ENCODE measurements at places on chromosomes 3 and 15.
A peak's percentile ranks its signal among the peaks of the same experiment; 100 is the strongest.

DNA sequence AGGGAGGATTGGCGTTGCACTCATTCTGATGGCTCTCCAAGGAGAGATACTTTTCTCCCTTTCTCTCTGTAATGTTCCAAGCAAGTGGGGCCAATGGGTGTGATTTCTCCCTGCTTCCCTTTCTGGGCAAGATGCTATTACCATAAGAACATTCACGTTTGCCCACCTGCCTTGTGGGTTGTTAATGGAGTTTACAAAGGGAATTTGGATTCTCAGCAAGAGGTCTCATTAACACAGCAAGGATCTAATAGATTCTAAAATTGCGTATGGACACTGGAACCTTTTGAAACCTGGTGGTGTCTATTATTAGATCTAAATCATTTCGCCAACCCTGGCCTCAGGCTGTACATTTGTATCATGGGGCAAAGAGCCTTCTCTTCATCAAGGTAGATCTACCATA is 74.1 kb downstream of the SLCO3A1 start:
- DNase-seq = no peak

- DNase-seq = no peak
Measured at GRCh38 chr3:129344540-129345220, 66.0 kb downstream of the HMCES start.

GRCh38 chr3:44954962-44955361 is 21.0 kb downstream of the ZDHHC3 start:
- DNase-seq = no peak

DNA sequence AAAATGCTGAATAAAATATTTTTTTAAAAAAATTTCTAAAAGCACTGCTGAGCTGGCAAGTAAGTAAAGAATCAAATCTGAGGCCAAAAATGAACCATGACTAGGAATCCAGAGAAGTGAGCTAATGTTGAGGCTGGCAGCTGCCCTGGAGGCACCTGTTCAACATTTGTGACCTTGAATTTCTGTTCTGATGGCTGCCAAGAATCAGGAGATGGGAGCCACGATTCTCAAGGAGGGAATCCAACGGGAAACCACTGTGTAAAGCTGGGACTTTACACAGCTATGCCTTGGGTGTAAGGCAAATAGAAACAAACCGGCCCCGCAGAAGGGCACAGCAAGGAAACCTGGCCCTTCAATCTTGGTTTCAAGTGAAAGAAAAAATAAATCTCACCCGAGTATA is 22.7 kb downstream of the HEG1 start:
- no peak for DNase-seq

GRCh38 chr15:92806763-92807162 is 93.4 kb upstream of the CHD2 start:
- no peak for DNase-seq

DNA sequence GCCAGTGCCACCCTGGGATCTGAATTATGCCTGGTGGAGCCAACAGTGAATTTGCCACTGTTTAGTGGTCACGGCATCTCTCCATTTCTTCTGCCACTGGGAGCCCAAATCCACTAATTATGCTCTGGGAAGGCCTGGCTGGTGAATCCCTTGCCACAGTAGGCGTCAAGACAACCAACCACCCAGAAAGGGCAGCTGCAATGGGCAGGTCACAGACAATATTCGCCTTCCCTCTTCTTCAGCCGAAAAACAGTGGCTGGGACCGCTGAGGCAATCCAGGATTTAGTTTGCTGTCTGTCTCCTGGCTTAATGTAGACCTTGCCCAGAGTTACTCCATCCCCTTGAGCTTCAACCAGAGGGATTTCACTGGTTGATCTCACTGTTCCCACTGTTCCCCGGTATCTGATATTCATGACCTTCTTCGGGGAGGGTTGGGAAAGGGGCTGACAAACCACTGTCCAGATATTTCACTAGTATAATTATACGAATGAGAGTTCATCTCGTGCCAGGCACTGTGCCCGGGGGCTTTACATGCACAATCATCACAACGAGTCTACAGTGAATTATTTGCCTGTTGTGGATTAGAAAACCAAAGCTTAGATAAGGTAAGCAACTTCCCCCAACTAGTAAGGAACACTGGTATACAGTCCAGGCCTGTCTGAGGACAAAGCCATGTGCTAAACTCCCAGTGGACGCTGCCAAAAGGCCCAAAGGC is 49.9 kb upstream of the RAB6B start:
- no peak for DNase-seq

GRCh38 chr3:98964784-98965183 is 63.3 kb upstream of the DCBLD2 start:
- DNase-seq = no peak

DNA sequence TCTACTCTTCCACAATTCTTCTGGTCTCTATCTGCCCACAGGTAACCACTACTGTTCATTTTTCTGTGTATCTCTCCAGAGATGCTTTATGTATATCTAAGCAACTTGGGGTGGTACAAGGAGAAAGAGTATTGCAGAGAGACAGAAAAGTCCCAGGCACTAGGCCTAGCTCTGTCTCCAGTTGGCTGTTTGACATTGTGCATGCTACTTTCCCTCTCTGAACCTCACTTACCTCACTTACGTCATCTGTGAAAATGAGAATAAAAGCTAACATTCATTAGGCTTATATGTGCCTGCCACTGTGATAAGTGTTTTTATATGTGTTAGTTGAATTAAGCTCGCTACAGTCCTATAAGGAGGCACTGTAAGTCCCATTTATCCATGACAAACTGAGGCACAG is 76.7 kb upstream of the RNU6-1 start:
- DNase-seq = no peak

- DNase-seq = no peak
Measured at GRCh38 chr3:78398401-78398800, 1358.5 kb downstream of the ROBO2 start.

DNA sequence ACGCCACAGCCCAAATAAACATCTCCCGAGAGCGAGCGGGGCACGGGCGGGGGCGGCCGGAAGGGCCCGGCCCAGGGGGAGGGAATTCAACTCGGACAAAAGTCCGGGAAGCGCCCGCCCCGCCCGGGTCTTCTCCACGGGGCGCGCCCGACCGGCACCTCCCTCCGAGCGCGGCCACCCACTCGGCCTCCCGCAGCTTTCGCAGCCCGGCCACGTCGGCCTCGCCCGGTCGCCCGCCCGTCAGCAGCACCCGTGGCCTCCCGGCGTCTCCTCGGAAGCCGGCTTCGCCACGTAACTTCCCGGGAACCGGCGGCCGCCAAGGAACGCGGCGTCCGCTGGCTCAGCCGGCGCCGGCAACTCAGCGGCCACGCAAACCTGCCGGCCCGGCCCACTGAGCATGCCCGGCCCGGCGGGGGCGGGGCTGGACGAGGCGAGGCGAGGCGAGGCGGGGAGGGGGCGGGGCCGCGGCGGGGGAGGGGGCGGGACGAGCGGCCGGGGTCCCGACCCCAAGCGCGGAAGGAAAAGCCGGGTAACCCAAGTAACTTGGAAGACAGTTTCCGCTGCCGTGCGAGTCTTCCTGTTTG is at the start of gene TJP1:
TJP1 (minus strand) TSS at position 369 of the 584 bp plus-strand sequence. CDS start 440 bp downstream, outside the sequence.
- DNase-seq = peak; percentile 93

GRCh38 chr3:136929977-136930670 is 27.7 kb upstream of the IL20RB start:
- no peak for DNase-seq

DNA sequence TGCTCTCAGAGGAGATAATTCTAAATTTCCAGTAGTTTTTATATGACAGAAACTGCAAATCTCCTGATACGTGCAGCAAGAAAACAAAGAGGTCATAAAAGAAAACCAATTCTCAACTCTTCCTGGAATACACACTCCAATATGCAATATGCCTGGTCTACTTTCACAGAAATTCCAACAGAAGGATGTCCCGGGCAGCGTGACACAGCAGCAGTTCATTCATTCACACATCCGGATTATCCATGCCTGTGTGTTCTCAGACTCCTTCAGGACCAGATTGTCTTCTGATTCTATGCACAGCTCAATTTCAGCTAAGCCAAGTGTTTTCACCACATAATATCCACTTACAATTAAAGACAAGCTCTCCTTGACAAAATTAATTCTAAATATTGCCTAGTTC is 64.3 kb downstream of the FBN1 start:
- no peak for DNase-seq

GRCh38 chr3:163384383-163384782 is 1693.9 kb downstream of the SI start:
- no peak for DNase-seq

- DNase-seq = no peak
Measured at GRCh38 chr3:184003187-184003967, 14.3 kb downstream of the ABCC5 start.

DNA sequence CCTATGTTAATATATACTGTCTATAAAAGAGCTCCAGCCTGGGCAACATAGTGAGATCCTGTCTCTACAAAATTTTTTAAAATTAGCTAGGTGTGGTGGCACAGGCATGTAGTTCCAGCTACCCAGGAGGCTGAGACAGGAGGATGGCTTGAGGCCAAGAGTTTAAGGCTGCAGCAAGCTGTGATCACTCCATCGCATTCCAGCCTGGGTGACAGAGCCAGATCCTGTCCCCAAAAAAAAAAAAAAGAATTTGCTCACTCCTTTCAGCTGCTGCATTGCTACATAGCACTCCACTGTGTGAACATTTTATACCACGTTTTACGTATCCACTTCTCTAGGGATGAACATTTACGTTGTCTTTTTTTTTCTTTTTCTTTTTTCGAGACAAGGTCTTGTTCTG is 6.0 kb upstream of the TSEN2 start:
- no peak for DNase-seq

DNA sequence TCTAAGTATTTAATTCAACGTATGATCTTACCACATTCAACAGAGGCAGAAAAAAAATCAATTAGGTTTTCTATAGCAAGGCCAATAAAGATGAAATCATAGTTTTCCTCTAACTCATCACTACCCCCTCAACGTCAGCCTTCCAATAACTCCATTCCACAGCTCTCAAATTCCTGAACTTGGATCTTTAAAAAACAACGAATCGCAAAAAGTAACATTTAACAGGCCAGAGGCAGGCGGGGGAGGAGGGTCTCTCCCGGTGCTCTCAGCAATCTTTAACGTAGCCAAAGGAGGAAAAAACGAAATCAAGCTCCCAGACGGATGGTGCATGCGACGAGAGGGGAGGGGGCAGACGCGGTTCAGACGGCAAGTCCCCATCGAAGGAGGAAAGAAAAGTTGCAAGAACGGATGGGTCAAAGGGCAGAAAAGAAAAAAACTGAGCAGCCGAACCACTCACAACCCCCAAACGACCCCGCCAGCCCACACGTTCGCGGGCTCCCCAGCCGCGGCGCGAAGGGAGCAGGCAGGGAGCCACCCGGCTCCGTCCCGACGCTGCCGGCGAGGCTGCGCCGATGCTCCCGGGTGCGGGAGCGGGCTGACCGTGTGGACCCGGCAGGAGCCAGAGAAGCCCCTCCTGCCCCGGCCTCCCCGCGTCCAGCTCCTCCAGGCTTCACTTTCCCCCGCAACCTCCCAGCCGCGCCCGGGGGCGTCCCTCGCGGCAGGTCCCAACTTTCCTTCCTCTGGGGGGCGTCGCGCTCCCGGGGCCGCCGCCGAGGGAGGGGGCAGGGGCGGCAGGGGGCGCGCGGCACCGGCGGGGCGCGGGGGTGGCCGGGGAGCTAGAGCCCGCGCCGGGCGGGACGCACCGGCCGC is 703 bp downstream of the PEAK1 start:
- DNase-seq = peak; percentile 85

- no peak for DNase-seq
Measured at GRCh38 chr3:178002113-178002512, 534.1 kb upstream of the KCNMB2 start.

DNA sequence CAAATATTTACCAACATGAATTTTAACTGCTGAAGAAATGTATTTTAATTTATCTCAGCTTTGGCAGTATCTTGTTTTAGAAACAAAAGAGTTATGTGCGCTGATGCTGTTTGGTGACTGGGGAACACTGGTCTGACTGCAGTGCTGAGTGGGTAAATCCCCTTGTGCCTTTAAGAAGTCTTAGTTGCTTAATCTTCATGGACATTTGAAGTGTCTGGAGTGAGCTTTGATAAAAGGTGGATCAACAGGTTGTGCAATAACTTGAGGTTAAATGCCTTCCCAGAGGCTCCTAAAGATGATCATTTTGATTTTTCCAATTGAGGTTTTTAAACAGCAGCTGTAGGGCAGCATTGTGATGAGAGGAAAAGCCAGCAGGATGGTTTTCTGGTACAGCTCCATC is 68.7 kb downstream of the TP63 start:
- DNase-seq = no peak

DNA sequence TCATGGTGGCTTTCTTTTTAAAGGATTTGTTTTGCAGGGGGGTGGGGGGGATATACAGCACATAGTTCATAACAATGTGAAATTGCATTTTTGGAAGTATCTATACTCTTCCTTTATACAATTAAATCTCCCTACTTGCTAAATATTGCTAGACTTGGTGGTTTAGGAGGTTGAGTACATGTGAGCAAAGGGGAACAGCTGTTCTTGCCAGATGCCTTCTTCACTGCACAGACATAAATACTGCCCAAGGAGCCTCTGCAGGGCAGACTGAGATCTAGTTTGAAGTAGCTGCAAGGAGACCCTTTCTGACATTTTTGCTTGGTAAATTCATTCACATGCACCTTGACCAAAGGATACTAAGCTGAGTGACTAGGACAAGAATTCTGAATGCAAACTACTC is 228.6 kb upstream of the IL12A start:
- no peak for DNase-seq

DNA sequence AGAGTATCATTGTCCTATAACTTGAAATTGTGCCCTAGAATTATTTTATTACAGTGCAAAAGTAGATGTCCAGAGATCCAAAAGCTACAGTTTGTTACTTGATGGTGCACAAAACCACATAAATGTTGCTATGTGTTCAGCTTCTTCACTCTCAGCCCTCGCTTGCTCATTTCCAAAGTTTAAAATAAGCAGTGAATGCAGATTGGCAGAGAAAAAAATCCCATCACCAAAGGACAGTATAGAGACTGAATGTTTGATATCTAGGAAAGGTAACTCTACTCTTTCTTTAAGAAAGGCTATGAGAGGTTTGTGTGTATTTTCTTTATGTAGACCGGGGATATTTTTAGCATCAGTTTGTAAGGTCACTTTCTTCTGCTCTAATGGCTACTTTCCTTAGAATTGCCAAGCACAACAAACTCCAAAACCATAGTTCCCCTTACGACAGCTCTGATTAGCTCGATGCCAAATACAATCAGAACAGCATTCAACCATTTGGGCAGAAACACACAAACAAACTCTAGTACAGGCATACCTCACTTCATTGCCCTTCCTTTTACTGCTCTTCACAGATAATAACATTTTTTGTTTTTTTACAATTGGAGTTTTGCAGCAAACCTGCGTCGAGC is 164.1 kb upstream of the CCDC54 start:
- no peak for DNase-seq

Measured in osteocyte (in vitro differentiated cells).